ENCODE measurements at places on chromosomes 6 and 20. TPM values are rescaled to one million over a fixed set of nuclear protein-coding genes. Genes with fewer than 3 reads are reported as not detected.

GRCh38 chr6:4781967-4782575 lies 5.9 kb downstream of the CDYL start:
- no peak overlapping the region for H3K4me3 ChIP-seq
- H3K27me3 ChIP-seq = no peaks in the 10 kb centered on the region
- no peak overlapping the region for H3K27ac ChIP-seq
- DNase-seq = no peak

DNA sequence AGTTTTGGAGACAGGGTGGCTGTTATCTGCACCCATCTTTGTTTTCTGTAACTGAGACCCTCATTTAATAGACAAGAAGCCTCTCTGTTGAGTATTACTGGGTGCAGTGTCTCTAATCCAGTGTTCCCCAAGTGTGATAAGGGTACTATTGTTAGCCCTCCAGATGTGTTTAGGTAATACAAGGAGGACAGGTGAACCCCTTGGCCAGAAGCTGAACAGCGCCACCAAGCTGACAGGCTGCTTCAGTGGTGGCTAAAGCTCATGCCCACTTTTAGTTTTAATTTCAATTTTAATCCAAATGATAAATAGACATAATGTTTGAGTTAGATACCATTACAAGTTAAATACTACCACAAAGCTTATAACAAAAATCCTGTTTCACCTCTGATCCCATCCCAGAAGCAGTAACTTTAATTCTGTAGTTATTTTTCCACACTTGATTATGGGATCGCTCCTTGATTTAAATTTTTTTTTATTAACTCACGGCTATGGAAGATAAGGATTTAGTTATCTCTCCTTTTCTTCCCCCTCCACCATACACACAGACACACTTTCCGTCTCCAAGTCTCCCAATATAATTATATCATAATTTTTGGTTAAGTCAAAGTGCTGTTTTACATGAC lies 8.4 kb upstream of the STK35 start:
- no peaks in the 10 kb centered on the region for H3K36me3 ChIP-seq
- DNase-seq = no peak
- no peak overlapping the region for H3K27ac ChIP-seq
- peaks cover 23% of the 10 kb centered on the region for H3K27me3 ChIP-seq

DNA sequence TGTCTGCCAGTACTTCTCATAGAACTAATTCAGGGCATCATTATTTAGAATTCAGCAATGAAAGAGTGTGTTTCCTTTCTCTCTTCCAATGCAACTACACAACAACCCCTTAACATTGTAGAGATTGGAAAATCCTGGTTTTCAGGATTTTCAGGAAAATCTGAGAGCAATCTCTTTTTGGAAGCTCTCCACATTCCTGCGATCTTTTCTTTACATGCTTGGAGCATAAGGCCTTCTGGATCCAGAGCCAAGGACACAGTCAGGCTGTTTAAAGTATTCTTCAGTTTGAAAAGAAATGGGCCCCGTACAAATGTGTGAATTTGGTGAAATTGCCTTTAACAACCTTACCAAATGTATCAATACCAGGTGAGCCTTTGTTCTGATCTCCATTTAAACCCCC lies 469.7 kb downstream of the PKHD1 start:
- DNase-seq = no peak
- H3K27me3 ChIP-seq = no peaks in the 10 kb centered on the region

- peaks cover 27% of the 10 kb centered on the region for H3K27me3 ChIP-seq
- no peak overlapping the region for H3K27ac ChIP-seq
- peak; percentile 34 for DNase-seq
- peaks cover 6% of the 10 kb centered on the region for H3K4me1 ChIP-seq
- H3K36me3 ChIP-seq = no peaks in the 10 kb centered on the region
These were observed 593 bp downstream of the MMP24 start for GRCh38 chr20:35226884-35227681.

GRCh38 chr6:151284548-151285017 lies 44.8 kb downstream of the AKAP12 start:
- H3K4me1 ChIP-seq = peaks cover 2% of the 10 kb centered on the region
- no peak overlapping the region for H3K4me3 ChIP-seq
- DNase-seq = no peak
- no peaks in the 10 kb centered on the region for H3K27me3 ChIP-seq
- H3K36me3 ChIP-seq = peaks cover 2% of the 10 kb centered on the region

DNA sequence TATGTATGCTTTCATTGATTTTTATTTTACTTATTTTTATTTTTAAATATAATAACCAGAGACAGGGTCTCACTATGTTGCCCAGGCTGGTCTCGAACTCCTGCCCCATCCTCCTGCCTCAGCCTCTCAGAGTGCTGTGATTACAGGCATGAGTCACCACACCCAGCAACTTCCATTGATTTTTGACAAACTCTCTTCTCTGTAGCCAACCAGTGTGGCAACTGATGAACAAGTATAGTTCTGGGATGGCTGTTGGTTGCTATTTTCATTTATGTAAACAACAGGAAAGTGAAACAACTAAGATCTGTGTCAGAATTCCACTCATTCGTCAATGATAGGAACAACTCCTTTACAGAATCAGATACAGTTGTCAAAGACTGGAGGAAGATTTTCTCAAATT lies 356.7 kb upstream of the JARID2 start:
- H3K27ac ChIP-seq = no peak overlapping the region
- peaks cover 5% of the 10 kb centered on the region for H3K4me1 ChIP-seq
- no peaks in the 10 kb centered on the region for H3K27me3 ChIP-seq
- H3K4me3 ChIP-seq = no peak overlapping the region

DNA sequence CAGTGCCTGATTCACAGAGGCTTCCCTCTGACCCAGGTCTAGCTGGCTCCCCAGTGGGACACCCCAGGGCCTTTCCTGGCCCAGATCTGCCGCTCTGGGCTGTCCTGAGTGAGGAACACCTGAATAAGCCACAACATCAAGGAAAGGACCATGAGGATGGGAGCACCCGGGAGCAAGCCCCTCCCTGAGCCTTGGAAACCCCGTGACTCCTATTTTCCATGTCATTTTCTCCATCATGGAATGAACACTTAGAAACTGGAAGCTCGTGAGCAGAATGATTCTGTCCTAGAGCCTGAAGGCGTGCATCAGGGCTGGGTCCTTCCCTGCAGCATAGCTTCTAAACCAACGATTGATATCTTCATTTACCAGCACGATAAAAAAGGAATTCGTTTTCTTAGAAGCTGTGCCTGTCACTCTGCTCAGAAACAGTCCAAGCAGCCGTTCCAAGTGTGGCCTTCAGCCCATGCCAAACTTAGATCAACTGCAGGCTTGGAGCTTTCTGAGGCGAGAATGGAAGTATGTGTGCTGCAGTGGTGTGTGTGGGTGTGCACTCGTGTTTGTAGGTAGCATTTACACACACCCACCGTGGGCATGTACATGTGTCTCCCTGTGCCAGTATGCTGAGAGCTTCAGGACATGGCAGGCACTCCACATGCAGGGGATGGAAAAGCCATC lies 83.2 kb upstream of the FOXC1 start:
- no peak overlapping the region for H3K27ac ChIP-seq
- peaks cover 15% of the 10 kb centered on the region for H3K27me3 ChIP-seq
- no peaks in the 10 kb centered on the region for H3K36me3 ChIP-seq
- peaks cover 10% of the 10 kb centered on the region for H3K4me1 ChIP-seq
- DNase-seq = no peak
- H3K4me3 ChIP-seq = no peak overlapping the region

DNA sequence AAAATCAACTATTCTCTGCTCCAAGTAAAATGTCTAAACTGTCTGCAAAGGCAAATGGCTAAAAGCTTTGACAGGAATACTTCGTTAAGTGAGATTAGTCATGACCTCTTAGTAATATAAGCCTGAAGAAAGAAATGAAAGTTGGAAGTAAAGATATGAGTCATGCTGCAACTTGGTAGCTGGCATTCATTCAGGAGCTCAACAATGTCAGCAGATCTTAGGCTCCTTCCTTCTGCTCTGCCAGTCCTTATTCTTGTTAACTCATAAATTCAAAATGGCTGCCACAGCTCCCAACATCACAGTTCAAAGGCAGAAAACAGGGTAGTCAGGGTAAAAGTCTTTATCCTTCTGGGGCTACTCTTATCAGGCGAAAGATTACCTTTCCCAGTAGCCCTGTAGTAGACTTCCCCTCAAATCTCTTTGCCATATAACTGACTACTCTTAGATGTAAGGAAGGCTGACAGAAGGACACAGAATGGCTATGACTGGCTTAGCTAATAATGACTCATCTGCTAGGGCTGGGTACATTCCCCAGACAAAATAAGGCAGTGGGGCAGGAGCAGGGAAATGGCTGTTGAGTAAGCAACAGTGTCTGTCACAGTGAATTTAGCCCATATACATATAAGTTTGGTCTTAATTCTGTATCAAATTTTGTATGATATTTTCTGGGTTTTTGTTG lies 24.4 kb upstream of the C6orf62 start:
- peak overlapping the region; percentile 19 for H3K4me3 ChIP-seq
- H3K27ac ChIP-seq = peak overlapping the region; percentile 67
- peaks cover 3% of the 10 kb centered on the region for H3K4me1 ChIP-seq
- DNase-seq = peak; percentile 98
- H3K36me3 ChIP-seq = no peaks in the 10 kb centered on the region
- no peaks in the 10 kb centered on the region for H3K27me3 ChIP-seq

DNA sequence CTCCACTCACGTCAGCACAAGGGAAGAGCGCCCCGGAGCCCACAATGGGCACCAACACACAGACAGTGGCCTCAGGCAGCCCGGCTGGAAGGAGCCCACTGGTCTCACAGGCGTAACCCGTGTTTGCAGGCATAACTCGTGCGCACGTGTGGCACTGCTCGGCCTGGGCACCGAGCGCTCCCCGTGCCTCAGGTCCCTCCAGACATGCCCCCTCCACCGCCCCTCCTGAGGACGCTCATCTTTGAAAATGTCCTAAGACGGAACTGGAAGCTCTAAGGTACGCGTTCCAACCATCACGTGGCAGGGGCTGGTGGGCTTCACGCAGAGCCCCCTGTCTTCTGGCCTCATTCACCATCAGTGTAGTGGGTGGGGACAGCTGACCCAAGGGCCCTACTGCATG lies 44.6 kb downstream of the SSR1 start:
- no peaks in the 10 kb centered on the region for H3K36me3 ChIP-seq
- no peak overlapping the region for H3K4me3 ChIP-seq
- no peak for DNase-seq
- H3K27ac ChIP-seq = no peak overlapping the region

GRM1 gene
- not detected for total RNA-seq

BICRAL gene
- 4.7 TPM for total RNA-seq

SLC17A9 gene
- total RNA-seq = 1.4 TPM

COL9A3 gene
- 0.28 TPM for total RNA-seq

HCK gene
- total RNA-seq = not detected

BPIFB3 gene
- total RNA-seq = not detected

MOG gene
- total RNA-seq = not detected
